ENCODE measurements at places on chromosomes 1 and 21. TPM values are rescaled to one million over a fixed set of nuclear protein-coding genes. Genes with fewer than 3 reads are reported as not detected.

Gene CD84
- 1.8 TPM for total RNA-seq

Gene MAN1C1
- total RNA-seq, result 8.2 TPM

Gene FNDC5
- 1.2 TPM for total RNA-seq

- DNase-seq, result no peak
Measured at GRCh38 chr1:242043165-242043564, 44.3 kb upstream of the MAP1LC3C start.

- no peak for DNase-seq
Measured at GRCh38 chr1:147651466-147651865, 18.9 kb downstream of the ACP6 start.

- no peak for DNase-seq
Measured at GRCh38 chr1:181969902-181970301, 91.6 kb downstream of the ZNF648 start.

GRCh38 chr1:202547215-202547614, 163.0 kb downstream of the SYT2 start:
- DNase-seq, result no peak
